ENCODE measurements at places on chromosomes 3 and 15. TPM values are rescaled to one million over a fixed set of nuclear protein-coding genes. Genes with fewer than 3 reads are reported as not detected.

DNA sequence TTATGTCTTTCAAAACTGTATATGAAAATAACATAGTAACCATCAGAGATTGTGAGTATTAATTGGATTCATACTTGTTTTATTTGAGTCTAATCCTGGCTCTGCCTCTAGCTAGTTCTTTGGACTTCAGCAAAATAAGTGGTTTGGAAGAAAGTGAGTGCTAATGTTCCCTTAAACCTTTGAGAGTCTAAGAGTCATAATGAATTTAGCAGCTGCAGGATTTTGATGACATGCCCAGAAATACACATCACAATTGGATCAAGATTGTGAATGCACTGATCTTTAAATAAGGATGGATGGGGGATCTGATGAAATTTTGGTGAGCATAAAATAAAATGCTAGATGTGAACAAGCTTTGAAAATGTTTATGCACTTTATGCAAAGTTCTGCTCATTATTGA lies 79.9 kb upstream of the FAM98B start:
- peak; percentile 89 for DNase-seq

DNA sequence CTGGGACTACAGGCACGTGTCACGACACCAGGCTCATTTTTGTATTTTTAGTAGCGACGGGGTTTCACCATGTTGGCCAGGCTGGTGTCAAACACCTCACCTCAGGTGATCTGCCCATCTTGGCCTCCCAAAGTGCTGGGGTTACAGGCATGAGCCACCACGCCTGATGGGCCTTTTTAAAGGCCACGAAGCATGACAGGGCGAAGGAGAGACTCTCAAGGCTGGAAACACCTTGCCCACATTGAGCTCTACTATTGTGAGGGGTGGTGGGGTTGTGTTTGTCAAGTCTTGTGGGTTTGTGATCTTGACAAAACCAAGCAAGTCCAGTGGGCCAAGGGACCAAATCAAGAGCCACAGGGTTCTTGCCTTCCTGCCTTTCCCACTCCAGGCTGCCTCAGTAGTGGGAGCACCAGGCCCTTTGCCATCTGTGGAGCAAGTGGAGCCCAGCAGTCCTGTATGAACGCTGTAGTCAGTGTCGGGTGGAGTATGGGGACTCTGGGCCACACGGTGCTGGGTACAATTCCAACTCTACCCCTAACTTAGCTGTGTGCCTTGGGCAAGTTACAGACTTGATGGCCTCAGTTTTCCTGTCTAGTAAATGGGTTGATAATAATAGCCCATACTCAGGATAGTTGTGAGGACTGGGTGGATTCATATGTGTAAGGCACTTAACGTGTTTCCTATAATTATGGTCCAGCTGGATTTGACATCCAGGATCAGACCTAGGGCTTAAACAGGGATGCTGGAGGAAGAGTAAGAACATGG lies 33.3 kb downstream of the EDEM1 start:
- DNase-seq, result no peak

- no peak for DNase-seq
Measured at GRCh38 chr3:13556917-13557316, 8.0 kb downstream of the FBLN2 start.

- no peak for DNase-seq
Measured at GRCh38 chr3:170437696-170438407, 19.2 kb downstream of the CLDN11 start.

DNA sequence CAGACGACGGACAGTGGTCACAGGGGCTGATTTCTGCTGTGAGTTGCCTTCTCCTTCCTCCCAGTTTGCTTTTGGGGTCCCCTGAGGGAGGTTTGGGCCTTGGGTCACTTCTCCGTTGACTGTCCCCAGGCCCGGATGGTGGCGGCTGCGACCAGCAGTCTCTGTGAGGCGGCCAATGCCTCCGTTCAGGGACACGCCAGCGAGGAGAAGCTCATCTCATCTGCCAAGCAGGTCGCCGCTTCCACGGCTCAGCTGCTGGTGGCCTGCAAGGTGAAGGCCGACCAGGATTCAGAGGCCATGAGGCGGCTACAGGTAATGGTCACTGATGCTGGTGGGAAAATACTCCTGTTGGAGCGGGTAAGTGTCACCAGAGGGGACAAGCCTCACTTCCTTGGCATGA lies 206.8 kb upstream of the TPM1 start:
- no peak for DNase-seq

DNA sequence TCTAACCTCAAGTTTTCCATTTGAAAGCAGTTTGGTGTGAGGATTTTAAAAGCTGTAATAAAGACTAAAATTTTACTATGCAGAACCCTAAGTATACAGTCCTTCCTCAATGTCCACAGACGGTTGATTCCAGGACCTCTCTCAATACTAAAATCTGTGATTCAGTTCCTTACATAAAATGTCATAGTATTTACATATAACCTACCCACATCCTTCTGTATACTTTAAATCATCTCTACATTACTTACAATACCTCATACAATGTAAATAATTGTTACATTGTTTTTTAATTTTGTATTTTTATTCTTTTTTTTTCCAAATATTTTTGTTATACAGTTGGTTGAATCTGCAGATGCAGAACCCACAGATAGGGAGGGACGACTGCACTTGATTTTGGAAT lies 2.8 kb upstream of the TOPAZ1 start:
- no peak for DNase-seq

PPM1L gene
- polyA plus RNA-seq, result 12.6 TPM

Data from hindlimb muscle (tissue), 1 donor.